ENCODE measurements at places on chromosomes 16 and 17.

GRCh38 chr17:28950017-28950751 is 1.1 kb downstream of the PHF12 start:
- peak; percentile 62 for DNase-seq

DNA sequence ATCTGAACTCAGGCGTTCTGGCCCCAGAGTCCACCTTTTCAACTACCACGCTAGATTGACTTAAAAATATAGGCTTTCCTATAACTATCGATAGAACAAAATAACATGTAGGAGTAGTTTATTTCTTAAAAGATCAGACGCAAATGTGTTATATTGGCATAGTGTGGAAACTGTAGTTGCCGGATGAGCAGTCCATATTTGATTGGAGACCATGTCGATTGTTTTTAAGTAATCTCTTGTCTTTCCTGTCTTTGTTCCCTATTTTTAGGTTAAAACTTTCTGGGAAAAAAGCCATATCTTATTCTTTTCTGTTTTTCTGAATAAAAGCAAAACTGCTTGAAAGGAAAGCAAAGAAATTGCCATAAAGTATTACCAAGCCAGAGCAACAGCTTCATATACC is 53.1 kb downstream of the GAN start:
- no peak for DNase-seq

GRCh38 chr17:66322764-66323163 is 20.4 kb downstream of the PRKCA start:
- no peak for DNase-seq

- DNase-seq: no peak
Measured at GRCh38 chr16:69364088-69364487, 12.5 kb upstream of the TMED6 start.

- no peak for DNase-seq
Measured at GRCh38 chr17:64077379-64077778, 52.6 kb downstream of the ERN1 start.

DNA sequence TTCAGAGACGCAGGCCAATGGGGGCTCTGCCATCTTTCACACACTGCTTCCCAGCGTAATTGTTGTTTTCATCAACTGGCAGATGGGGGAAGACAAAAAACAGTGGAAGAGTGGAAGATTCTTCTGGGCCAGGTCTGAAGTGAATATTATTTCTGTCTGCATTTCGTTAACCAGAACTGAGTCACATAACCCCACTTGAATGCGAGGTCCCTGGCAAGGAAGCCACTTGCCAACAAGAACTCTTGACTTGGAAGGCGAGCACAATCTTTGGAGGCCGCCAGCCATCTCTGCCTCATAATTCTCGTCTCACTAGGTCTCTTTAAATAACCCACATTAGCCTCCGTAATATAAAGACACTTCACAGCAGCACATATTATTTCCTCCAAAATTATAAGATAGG is 75.4 kb downstream of the CYB561 start:
- no peak for DNase-seq

- no peak for DNase-seq
Measured at GRCh38 chr17:49730785-49731434, 23.1 kb upstream of the SLC35B1 start.

DNA sequence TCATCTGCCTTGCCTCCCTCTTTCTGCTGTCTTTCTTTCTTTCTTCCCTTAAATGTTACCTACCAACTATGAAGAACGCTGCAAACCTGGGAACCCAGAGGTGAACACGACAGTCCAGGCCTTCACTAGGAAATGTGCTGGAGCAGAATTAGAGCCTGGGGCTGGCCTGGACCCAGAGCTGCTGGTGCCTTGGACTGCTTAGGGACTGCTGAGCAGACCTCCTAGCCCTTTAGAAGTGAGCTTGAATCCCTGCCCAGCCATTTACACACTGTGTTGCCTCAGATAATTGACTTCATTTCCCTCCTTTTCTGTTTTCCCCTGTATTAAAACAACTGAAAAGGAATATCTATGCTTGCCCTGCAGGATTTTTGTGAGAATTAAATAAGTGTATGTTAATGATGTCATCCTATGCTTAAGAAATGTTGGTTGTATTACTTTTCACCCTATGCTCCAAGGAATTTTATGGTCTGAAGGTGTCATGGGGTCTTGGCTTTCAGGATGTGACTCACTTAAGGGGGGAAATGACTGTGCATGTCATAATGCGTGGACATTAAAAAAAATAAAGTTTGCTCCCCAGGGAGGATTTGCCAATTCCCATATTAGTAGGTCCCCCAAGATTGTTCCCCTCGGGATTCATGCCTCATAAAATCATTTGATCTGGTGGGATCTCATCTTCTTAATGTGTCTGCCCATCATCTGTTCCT is 11.5 kb downstream of the CDH13 start:
- DNase-seq: peak; percentile 92

GRCh38 chr16:77917971-77918370 is 104.4 kb upstream of the CLEC3A start:
- no peak for DNase-seq

- peak; percentile 78 for DNase-seq
Measured at GRCh38 chr16:66549284-66550131, at the start of gene TK2. TSS of gene TK2 (minus strand) at chr16:66550122. CDS start at chr16:66550061, 61 bp downstream.

DNA sequence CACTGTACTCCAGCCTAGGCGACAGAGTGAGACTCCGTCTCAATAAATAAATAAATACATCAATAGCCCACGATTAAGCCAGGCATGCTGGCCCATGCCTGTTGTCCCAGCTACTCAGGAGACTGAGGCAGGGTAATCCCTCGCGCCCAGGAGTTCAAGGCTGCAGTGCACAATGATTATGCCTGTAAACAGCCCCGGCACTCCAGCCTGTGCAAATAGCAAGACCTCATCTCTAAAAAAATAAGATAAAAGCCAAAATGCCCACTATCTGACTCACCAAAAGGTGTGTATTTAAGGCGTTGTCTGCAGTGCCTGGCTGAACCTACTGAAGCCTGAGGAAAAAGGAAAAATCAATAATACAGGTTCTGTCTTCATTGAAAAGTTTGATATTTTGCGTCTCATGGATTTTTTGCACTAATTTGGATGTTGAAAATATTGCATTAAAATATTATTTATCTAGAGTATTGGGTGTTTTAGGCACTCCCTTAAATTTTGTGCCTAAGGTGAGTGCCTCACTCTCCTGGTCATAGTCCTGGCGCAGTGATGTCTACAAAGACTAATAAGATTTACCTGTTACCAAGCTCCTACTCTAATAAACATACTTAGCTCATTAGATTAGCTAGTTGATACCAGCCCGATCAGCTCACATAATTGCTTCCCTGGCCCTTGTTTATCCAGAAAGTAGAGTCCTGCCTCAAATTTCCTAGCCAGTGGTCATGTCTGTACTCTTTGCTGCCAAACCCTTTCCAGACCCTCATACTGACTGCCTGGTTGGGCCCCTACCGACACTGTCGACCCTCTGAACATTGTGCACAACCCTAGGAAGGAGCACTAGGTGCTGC is 24.7 kb upstream of the TOB1 start:
- DNase-seq: no peak

DNA sequence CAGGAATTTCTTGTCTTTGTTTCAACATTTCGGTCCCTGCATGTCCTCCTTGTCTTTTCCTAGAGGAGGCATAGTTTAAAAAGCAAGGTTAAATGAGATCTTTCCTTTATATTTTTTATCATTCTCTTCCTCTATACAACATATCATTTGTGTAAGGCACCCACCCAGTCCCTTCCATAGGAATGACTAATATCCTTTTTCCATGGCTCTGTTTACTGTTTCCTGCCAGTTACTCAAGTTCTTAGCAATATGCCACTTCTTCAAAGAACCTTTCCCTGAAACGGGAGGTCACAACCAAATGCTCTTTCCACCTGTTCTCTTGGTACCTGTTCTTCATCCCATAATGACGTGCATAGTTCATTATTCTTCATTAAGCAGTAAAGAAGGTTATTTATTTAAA is 1237.1 kb upstream of the GOT2 start:
- DNase-seq: no peak

DNA sequence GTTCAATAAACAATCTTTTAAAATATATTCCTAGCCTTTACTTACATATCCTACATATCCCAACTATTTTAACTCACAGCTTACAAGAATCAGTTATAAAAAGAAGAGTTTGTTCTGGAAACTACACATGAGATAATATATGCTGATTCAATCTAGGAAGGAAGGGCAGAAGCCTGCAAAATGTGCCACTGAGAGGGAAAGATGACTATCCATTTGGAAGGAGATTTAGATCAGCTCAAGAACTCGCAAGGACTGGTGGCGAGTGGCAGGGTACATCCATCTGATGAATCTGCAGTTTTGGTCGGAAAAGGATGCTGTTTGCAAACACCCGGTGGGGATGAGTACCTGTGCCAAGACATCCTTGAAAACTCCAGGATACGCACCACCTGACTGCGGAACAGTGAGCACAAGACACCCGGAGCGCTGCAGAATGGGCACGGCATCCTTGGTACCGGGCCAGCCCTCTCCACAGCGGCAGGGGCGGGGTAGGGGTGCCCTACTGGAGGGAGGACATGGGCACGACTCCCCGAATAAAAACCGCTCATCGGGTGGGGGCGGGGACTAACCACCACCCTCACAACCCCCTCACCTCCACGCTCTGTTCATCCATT is 723 bp downstream of the TRIM37 start:
- peak; percentile 31 for DNase-seq

DNA sequence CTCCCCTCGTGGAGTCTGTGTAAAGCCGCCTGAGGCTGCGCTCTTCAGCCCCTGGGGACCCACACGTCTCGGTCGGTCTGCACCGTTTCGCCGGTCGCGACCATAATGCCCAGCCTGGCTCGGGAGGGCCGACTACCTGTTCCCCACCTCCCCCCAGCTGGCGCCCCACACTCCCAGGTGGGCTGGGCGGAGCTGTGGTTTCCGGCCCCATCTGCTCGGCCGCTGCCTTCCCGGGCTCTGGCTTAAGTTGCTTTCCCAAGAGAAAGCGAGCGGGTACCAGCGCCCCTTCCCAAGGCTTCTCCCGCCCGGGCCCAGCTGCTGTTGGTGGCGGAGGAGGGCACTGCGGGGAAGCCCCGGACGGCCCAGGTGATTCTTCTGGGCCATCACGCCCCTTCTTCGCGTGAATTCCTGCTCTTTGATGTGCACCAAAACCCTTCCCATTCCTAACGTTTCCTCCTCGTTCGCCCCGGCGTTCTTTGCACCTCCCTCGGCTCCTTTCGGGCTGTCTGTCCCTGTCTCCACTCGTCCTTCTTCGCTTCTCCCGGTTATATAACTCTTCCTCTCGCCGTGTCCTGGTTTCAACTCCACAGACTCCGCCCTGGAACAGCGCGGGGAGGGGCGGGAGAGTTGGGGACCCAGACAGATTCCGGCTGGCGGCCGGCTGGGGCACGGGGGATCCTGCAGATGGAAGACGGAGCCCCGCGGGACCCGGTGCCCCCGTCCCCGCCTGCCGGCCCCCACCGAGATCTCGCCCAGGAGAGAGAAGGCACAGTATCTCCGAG is 2.0 kb downstream of the KDM6B start:
- DNase-seq: peak; percentile 70

GRCh38 chr16:79165079-79165478 is 435.5 kb downstream of the MAF start:
- no peak for DNase-seq

GRCh38 chr17:68019336-68019674 is 16.2 kb upstream of the KPNA2 start:
- no peak for DNase-seq

DNA sequence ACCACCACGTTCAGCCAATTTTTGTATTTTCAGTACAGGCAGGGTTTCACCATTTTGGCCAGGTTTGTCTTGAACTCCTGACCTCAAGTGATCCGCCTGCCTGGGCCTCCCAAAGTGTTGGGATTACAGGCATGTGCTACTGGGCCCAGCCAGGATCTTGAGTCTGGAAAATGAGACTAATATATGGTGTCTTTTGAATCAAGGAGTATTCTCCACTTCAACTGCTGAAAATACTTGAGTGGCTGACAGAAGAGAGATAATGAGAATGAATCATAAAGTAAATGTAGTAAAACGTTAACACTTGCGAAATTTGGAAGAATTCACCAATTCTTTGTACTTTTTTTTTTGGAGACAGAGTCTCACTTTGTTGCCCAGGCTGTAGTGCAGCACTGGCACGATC is 16.6 kb downstream of the SMYD4 start:
- no peak for DNase-seq
